Right cardiac atrium (tissue), 5 donors: ENCODE measurements at places on chromosomes 16 and 17. TPM values are rescaled to one million over a fixed set of nuclear protein-coding genes. Genes with fewer than 3 reads are reported as not detected.

The MT1G gene
- not detected for total RNA-seq

DNA sequence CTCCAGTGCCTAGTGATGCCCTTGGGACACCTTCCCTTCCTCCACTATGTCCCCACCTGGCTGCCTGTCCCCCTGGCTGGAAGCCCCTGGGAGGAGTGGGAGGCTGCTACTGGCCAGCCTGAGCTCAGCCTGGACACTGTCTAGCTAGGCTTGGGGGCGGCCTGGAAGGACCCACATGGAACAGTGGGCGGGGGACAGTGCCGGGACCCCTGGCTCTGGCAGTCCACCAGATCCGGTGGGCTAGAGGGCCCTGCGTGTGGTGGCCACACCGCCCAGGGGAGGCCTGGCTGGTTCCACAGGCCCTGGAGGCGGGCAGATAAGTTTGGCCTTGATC lies 388.0 kb upstream of the TNRC6C start:
- no peak for DNase-seq

The C17orf113 gene
- 0.60 TPM for total RNA-seq

The CLEC16A gene
- total RNA-seq: 31.5 TPM

DNA sequence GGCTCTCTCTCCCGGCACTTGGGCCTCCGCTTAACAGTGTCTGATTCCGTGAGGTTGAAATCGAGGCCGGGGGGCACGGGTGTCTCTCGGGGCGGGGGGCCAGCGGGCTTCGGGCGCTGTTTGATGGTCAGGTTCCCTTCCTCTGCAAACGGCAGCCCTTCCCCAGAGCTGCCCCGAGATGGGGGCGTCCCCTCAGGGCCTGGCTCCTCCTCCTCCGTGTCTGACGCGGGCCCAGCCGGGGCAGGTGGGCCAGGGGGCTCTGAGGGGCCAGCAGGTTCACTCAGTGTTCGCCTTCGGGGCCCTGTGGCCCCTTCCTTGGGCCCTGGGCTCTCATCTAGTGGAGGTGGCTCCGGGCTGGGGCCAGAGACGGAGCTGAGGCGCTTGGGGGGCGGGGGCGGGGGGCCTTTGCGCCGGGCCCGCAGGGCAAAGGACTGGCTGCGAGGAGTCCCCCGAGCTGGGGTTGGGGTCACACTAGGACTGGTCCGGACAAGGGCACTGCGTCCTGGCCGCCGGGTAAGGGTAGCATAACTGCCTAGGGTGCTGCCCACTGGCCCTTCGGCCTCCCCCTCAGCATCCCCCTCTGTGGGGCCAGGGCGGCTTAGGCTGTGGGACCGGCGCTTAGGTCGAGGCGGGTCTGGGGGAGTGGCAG lies 13.1 kb downstream of the CASKIN2 start:
- DNase-seq: no peak

GRCh38 chr16:46739934-46740333 lies 8.2 kb downstream of the MYLK3 start:
- no peak for DNase-seq

DNA sequence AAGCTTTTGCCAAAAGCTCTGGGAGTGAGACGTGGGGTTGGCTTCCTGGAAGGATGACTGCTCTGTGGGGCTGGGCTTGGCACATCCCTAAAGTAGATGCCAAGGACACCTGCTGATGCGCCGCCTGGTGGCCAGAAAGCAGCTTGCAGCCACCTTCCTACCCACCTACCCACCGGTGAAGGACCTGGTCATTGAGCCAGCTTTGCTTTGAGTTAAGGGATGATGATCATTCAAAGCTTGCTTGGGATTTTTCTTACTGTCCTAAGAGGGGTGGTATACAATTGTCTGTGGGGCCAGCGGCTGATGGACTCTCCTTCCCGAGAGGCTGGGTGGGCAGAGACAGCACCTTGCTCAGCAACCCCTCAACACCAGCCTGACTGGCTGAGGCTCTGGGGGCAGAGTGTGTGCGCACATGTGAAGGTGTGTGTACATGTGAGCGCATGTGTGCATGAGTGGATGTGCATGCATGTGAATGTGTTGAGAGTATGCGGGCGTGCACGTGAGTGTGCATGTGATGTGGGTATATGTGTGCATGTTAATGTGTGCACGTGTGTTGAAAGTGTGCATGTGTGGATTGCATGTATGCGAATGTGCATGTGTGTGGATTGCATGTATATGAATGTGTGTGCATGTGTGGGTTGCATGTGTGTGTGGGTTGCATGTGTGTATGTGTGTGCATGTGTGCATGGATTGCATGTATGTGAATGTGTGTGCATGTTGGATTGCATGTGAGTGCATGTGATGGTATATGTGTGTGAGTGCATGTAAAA lies 18.6 kb downstream of the C1QTNF1 start:
- peak; percentile 85 for DNase-seq
